ENCODE measurements at places on chromosomes 3 and 15.

- no peak for DNase-seq
Measured at GRCh38 chr15:82272154-82272553, 9.5 kb downstream of the SAXO2 start.

DNA sequence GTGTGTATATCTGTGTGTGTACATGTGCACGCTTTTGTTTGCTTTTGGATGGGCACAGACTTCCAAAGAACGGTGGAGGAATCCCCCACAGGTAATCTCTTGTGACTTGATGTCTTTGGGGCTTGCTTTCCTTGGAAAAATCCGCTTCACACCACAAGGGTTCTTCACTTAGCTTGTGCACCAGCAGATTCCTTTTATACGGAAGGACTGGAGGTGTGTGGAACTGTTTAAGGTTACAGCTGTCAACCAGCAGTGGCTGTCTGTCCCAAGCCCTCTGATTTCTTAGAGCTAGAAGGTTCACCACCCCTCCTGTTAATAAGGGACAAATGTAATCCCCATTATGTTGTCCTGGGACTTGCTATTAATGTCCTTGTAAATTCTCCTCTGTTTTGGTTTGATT is 193.5 kb downstream of the ITPR1 start:
- no peak for DNase-seq

- no peak for DNase-seq
Measured at GRCh38 chr3:110062716-110063115, 725.4 kb upstream of the DPPA4 start.

GRCh38 chr15:73918784-73919183 is 7.5 kb upstream of the LOXL1 start:
- no peak for DNase-seq

- DNase-seq = no peak
Measured at GRCh38 chr15:98431171-98431570, 217.2 kb upstream of the IGF1R start.

All from ascending aorta (tissue), 2 donors.